ENCODE measurements at places on chromosomes 12 and 14. TPM values are rescaled to one million over a fixed set of nuclear protein-coding genes. Genes with fewer than 3 reads are reported as not detected.

Gene DIO3
- not detected for polyA plus RNA-seq

Gene ETV6
- 2.2 TPM for polyA plus RNA-seq

Gene APOF
- polyA plus RNA-seq, result 0.12 TPM

Gene GALNT16
- polyA plus RNA-seq, result not detected

DNA sequence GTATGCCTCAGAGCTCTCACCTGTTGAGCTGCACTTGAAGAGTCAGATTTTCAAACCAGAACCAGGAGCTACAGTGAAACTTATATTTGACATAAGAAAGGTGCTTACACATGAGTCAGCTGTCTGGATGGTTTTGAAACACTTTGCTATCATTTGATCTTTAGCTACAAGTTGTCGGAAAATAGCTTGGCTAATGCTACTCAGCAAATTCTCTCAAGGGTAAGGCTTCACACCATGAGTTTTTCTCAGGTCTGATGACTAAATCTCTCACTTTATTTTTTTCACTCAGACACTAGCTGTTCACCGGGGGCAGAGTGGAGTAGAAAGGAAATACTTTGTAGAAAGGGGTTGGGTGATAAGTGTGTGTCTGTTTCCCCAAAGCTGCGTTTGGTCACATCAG lies 171.8 kb downstream of the FLRT2 start:
- no peak for DNase-seq

- no peak for DNase-seq
Measured at GRCh38 chr14:77039285-77040058, 11.0 kb upstream of the IRF2BPL start.

GRCh38 chr12:23566133-23566532 lies 383.3 kb downstream of the SOX5 start:
- no peak for DNase-seq

DNA sequence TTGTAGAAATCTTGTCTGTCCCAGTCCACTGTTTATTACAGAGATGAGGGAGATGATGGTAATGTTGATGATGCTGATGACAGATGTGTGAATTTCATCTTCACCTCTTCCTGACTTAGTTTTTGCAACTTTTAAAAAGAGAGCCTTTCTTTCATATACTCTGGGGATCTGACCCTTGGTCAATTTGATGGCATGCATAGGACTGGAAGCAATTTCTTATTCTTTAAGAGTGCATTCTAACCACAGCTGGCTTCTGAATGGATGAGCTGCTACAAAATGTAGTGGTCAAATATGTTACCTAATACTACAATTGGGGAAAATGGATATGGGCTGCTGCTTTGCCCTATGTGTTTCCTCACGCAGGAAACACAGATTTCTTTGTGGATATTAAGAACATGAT lies 80.8 kb downstream of the MYRFL start:
- DNase-seq, result no peak

- DNase-seq, result no peak
Measured at GRCh38 chr14:44404036-44404435, 103.0 kb downstream of the FSCB start.

GRCh38 chr12:67758119-67758518 lies 109.6 kb downstream of the DYRK2 start:
- DNase-seq, result no peak

Data from naive thymus-derived CD4-positive, alpha-beta T cell (primary cell).